ENCODE measurements at places on chromosomes 11 and 22.
A peak's percentile ranks its signal among the peaks of the same experiment; 100 is the strongest.

- DNase-seq: no peak
These were observed 34.9 kb downstream of the PRDM11 start for GRCh38 chr11:45181193-45181888.

GRCh38 chr11:17960091-17960490 lies 52.8 kb downstream of the SERGEF start:
- no peak for DNase-seq

- no peak for DNase-seq
These were observed 87.6 kb upstream of the SEPTIN5 start for GRCh38 chr22:19626666-19627065.

GRCh38 chr11:113613619-113614018 lies 92.5 kb downstream of the TMPRSS5 start:
- DNase-seq: no peak

GRCh38 chr11:63567044-63567840 lies 4.1 kb upstream of the PLAAT2 start:
- DNase-seq: peak; percentile 58

DNA sequence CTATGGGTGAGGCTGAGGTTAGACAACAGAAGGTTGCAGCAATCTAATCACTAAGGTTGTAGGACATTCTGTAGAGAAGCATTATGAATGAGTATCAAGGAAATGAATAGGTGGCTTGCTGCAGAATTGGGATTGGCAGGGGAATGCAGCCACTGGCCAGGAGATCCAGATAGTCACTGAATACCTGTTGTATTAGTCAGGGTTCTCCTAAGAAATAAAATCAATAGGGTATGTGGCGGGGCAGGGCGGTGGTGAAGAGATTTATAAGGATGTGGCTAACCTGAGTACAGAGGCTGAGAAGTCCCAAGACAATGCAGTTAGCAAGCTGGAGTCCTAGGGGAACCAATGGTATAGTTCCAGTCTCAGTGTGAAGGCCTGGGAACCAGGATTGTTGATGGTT lies 163.0 kb downstream of the SPON1 start:
- DNase-seq: no peak

DNA sequence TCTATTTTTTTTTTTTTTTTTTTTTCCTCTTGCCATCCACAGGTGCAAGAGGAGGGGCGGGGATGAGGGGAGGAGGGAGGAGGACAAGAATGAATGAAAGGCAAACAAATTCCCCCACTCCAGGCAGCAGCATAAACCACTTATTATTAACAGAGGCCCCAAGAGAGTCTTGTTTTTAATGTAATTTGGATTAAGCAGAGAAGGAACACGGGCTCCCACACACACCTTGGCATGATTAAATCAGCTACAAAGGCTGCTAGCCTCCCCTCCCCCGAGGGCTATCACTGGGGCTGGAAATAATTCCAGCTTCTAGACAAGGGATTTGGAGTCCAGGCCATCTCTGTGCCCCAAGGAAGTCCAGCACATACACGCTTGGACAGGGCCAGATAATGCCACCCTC lies 93.4 kb upstream of the DRD2 start:
- DNase-seq: no peak

- no peak for DNase-seq
These were observed 57.7 kb upstream of the SORL1-AS1 start for GRCh38 chr11:121510438-121510837.

GRCh38 chr11:65182258-65183170 lies 786 bp downstream of the CAPN1 start:
- no peak for DNase-seq

DNA sequence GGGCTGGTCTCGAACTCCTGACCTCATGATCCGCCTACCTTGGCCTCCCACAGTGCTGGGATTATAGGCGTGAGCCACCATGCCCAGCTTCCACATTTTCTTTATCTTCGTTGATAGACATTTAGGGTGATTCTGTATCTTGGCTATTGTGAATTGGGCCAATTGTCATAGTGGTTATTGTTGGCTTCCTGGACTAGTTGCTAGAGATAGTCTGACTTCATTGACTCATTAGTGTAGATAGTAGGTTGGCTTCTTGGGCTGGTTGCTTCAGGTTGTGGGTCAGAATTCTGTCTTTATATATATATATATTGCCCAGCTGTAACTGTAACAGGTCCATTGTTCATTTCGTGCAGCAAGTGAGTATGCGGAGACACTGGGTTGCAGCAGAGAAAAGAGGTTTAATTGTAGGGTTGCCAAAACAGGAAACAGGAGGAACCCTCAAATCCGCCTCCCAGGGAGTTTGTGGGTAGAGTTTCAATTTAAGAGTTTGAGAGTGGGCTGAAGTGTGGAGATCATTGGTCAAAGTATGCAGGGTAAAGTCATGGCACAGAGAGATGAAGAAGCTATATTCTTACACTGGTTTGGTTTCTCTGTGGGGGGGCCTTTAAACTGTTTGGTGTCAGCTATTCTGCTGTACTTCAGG lies 22.0 kb downstream of the ATG13 start:
- DNase-seq: no peak

DNA sequence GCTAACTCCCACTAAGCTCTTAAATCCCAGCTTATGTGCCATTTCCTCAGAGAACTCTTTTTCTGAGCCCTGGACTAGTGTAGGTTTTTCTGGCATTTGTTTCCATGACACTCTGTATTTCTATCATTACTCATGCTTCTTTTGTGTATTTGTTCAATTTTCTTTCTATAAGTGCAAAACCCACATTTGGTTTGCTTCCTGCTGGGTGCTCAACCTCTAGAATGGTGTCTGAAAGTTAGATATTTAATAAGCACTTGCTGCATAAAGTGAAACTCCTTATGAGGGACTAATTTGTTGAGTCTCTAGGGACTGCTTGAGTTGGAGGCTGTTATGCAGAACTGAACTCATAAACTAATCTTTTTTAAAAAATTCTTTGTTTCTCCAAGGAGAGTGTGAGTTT lies 68.6 kb downstream of the SYT9 start:
- no peak for DNase-seq

DNA sequence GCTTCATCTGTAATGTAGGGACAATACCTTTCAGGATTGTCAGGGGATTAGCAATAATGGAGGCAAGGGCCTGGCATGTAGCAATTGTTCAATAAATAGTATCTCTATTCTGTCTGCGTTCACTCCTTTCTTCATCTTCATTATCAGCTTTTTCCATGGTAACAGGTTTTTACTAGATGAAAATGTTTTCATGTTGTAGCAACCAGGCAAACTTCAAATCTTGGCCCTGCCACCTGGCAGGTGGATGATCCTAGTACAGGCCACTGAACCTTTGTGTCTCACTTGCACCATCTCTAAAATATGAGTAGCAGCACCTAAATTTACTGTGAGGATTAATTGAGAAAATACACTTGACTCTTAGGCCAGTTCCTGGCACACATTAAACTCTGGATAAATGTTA lies 83.4 kb downstream of the SWAP70 start:
- no peak for DNase-seq

DNA sequence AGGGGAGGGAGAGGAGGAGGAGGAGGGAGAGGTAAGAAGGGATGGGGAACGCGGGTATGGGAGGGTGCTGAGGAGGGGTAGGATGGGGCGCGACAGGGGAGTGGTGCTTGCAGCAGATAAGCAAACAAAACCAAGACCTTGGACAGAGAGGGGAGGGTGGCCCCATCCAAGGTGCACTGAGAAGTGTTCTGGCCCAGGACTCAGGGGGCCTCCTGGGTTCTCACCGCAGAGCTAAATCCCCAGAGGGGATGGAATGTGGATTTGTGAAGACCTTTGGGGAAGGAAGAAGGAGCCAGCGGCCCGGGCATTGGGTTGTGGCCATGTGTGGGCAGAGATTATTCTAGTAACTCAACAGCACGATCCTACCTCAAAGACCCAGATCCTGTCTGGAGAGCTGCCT lies 90.9 kb upstream of the LINC01488 start:
- DNase-seq: no peak

GRCh38 chr11:85539029-85539689 lies 88.0 kb downstream of the DLG2 start:
- no peak for DNase-seq

DNA sequence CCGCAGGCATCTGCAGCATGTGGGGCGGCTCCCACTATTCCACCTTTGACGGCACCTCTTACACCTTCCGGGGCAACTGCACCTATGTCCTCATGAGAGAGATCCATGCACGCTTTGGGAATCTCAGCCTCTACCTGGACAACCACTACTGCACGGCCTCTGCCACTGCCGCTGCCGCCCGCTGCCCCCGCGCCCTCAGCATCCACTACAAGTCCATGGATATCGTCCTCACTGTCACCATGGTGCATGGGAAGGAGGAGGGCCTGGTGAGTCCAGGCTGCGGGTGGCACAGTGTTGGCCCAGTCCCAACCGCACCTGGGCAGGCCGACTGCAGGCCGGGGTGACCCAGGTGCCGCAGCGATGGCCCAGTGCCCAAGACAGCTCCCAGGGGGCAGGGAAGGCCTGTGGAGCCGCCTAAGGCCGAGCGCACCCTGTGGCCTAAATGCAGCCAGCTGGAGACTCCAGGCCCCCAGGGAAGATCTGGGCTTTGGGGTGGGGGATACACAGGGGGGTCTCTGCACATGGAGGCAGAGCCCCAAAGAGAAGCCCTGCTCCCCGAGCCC lies 31.3 kb downstream of the MUC5B start:
- no peak for DNase-seq

- no peak for DNase-seq
These were observed 45.6 kb downstream of the UBASH3B start for GRCh38 chr11:122701143-122701542.

DNA sequence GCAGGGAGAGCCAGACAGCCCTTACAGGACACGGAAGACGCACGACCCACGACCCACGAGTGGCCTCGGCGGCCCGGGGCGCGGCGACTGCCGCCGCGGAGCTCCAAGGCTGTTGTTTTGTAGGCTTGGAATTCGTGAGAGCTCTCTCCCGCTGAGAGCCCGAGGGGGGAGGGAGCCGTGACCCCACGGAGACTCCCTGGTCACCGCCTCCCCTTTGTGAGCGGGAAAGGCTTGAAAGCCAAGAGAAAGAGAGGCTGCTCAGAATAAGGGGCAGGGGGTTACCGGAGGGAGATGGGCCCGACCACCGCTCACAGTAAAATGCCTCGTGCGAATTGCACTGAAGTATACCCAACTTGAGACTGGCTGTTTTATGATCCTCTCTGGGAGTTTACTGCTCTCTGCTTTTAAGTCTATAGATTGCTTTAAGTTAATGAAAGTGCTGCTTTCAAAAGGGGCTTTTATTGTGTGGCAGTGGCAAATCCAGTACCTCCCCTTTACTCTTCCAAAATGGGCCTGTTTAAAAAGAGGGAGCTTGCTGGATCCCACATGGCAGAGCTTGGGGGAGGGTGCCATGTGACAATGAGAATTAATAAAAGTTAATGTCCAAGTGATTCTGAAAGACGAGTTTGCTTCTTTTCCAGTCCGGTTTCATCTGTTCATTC lies 2.9 kb downstream of the PKNOX2 start:
- DNase-seq: no peak

DNA sequence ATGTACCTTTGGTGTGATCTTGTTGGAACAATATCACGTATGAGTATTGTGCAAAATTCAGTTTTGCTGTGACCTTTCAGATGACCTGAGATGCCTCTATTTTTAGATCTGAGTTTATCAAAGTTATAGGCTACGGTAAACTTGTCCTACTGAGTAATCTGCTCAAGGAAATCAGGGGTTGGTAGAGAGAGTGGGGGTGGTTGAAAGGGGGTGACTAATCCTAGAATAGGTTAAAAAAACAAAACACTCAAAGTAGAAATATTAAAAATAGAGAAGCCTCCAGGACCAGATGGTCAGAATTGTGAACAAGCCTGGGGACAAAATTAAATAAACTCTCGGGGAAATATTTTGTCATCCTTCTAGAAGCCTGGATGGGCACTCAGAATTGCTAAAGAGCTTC lies 59.9 kb upstream of the C11orf87 start:
- no peak for DNase-seq

DNA sequence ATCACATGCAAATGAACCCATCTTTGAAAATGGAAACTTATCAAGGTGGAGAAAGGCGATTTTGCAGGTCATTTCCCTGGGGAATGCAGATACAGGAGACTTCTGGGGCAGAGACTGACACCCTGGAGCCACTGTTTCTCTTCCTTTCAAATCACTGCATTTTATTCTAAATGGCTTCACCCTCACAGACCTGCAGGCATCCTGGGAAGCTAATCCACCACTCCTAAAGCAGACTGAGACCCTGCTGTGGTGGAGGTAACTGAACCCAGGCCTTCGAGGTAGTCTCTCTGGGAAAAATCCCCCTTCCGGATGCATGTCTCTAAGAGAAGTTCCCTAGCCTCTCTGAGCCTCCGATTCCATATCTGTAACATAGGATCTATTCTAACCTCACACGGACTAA lies 20.9 kb upstream of the CSNK2A3 start:
- DNase-seq: no peak

GRCh38 chr11:34926831-34927132 lies 10.4 kb downstream of the PDHX start:
- DNase-seq: no peak

DNA sequence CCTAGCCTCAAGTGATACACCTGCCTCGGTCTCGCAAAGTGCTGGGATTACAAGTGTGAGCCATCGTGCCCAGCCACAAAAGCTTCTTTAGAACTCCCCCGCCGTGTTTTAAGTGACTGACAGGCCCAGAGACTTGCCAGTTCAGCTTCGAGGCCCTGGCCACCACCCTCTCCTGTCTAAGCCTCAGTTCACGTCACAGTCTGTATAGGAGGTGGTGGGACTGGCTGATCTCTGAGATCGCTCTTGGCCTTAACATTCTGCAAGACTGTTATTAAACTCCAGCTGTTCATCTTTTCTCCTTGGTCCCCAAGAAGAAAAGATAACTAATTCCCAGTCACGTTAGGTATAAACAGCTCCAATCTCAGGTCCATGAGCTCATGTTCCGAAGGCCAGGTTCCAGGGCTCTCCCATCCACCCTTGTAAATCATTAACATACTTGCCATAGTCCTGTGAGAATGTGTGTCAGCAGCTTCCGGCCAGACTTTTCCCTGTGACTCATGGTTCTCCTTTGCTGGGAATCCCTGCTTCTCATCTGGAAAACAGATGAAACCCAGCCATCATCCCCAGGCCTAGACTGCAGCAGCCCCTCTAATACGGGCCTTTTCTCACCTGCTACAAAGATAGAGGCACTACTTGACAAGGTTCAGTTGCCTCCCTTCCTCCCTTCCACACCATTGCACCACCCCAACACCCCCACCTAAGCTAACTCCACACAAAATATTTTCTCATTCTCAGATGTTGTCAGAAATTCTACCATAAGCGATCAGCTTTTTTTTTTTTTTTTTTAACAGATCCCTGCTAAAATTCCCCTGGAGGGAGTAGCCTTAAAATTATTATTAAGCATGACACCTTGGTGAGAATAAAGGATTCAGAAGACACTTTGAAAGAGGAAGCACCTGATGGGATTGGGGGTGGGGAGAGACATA lies 5.6 kb upstream of the KIAA0930 start:
- no peak for DNase-seq

- no peak for DNase-seq
These were observed 773 bp downstream of the MIAT start for GRCh38 chr22:26658161-26658560.
